ENCODE measurements at places on chromosomes 7 and 10. TPM values are rescaled to one million over a fixed set of nuclear protein-coding genes. Genes with fewer than 3 reads are reported as not detected.

The GARIN1A gene
- 0.09 TPM for total RNA-seq

The GPNMB gene
- total RNA-seq: 0.09 TPM

The LIPF gene
- total RNA-seq: not detected

The TRPV6 gene
- not detected for total RNA-seq

The PLEKHS1 gene
- total RNA-seq: not detected

The LLCFC1 gene
- not detected for total RNA-seq

The INMT gene
- not detected for total RNA-seq

The ZNF722 gene
- not detected for total RNA-seq

The AP3M1 gene
- 30.3 TPM for total RNA-seq

The DLX6 gene
- not detected for total RNA-seq

The ACBD7 gene
- total RNA-seq: 0.76 TPM

The ZNF503 gene
- 1.3 TPM for total RNA-seq

The TWIST1 gene
- total RNA-seq: 0.87 TPM

The LRRD1 gene
- total RNA-seq: not detected

The SPDYE6 gene
- not detected for total RNA-seq

The LIPJ gene
- total RNA-seq: not detected
